GM12892 (cell line): ENCODE measurements at places on chromosomes 16 and 17.

DNA sequence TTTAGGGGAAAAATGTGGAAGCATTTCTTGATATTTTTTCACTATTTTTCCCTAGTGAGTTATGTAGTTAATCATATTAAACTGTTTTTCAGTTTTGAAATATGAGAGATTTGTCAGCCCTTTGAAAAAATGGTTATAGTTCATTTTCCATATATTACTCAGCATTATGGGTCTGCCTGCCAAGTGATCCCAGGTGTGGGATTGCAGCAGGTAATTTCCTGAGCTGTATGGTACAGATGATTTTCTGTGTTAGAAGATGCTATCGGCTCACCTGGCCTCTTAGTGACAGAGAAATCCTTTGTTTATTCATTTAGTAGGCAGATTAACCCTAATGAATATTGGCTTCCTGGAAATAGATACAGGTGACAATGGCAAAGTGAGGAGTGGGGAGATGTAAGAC is 275.1 kb upstream of the TBX2 start:
- DNase-seq, result no peak

DNA sequence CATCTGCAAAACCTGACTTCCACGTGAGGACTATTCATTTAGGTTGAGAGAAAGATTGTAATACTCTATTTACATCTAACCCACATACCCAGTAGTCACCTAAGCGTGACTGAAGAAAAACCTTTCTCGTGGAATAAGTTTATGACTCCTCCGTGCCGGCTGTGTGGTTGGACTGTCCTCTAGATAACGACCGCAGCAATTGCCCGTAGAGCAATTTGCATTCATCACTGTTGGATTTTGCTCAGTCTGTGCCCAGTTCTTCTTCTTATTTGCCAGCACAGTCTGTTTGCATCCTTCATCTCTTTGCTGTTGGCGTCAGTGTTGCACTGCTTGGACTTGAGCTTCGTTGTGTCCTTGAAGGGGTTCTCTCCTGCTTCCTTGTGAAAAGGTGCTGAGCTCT is 131.3 kb downstream of the CYB561 start:
- DNase-seq, result no peak

- DNase-seq, result peak; percentile 45
Observed at GRCh38 chr17:1365445-1366039, 34.5 kb downstream of the YWHAE start.

- DNase-seq, result no peak
Observed at GRCh38 chr17:30780343-30780742, 44.1 kb downstream of the CRLF3 start.

- DNase-seq, result no peak
Observed at GRCh38 chr17:64240741-64241347, 22.2 kb downstream of the TEX2 start.

DNA sequence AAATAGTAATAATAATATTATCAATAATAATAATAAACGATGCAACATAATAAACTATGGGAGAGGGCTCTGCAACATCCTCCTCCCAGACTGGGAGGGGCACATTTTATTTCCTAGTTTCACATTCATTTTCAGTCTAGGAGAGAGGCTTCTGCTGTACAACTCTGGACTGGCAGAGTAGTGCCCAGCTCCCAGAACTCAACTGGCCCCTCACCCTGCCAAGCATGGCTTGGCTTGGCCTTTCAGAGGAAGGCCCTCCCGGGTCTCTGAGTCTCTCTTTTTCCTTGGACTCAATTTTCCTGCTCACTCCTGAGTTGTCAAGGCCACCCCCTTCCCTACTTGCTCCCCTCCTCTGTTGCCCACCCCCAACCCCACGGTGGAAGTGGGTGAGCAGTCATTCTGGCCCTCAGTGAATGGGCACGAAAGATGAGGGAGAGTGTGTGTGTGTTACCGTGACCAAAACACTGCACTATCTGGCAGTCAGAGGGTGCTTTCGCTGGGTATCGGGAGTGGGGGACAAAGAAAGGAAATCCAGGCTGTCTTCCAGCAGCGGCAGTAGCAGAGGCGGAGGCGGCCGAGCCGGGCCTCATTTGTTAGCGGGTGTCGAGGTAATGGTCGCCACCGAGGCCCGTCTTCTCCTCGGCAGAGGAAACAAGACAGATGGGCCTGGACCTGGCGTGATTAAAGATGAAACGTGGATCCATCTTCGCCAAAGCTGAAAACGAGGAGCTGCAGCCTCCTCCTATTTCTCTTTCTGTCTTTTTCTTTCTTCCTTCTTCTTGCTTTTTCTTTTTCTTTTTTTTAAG is 2.3 kb downstream of the HOXB4 start:
- DNase-seq, result no peak

GRCh38 chr16:1097800-1098199 is 1.8 kb upstream of the C1QTNF8 start:
- DNase-seq, result no peak

- DNase-seq, result no peak
Observed at GRCh38 chr17:1906662-1907101, 76.9 kb downstream of the RPA1 start.

- peak; percentile 22 for DNase-seq
Observed at GRCh38 chr16:69796285-69797118, 34.4 kb downstream of the WWP2 start.

- DNase-seq, result no peak
Observed at GRCh38 chr17:27597188-27597580, 33.8 kb upstream of the LGALS9 start.

DNA sequence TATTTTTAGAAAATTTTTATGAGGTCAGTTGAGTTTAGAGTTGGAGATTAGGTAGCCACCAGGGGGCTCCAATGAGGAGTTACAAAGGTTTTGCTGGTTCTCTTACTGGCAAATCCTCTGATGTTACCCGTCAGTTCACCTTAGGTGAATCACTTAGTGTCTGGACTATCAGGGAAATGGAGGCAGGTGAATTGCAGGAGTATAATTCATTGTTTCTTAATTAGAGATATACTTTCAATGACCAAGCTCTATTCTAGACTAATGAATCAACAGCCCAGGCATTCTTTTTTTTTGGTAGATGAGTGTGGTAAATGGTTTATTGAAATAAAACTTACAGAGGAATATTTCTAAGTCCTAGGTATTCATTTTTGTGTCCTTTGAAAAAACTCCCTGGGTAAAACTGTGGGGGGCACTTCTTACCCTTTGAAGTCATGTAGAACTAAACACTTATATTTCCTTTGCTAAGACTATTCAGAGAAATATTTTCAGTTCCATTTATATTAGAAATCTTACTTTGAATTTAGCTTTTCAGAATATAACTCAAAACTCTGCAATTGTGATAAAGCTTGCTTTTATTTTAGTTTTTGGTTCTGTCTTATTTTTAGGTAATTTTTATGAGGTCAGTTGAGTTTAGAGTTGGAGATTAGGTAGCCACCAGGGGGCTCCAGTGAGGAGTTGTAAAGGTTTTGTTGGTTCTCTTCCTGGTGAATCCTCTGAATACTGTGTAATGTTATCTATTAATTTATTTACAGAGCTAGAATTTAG is 17.7 kb downstream of the PSMD11 start:
- no peak for DNase-seq

GRCh38 chr17:19270704-19271611 is 33.8 kb downstream of the EPN2 start:
- no peak for DNase-seq

DNA sequence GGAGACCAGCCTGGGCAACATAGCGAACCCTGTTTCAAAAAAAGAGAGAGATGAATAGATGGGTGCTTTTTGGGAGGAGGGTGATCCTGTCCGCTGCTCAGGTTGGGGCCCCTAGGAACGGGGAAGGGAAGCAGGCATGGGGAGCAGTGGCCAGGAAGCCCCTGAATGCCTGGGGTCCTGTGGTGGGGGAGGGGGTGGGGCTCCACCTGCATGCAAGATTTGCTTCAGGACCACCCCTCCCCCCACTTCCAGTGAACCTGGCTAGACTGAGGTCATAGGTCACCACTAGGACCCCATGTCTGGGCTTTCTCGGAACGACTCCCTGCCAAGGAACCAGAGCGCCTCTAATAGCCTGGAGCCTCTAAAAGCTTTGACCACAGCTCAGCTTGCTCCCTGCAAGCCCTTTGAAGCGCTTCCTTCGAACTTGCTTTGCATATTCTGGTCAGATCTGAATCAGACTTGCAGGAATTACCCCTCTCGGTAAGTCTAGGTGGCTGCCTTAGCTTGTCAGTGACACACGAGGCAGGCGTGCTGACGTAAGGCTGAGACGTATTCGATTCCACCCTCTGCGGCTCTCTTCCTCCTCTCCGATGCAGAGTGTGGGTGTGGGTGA is 3.7 kb downstream of the SOCS3 start:
- peak; percentile 84 for DNase-seq

DNA sequence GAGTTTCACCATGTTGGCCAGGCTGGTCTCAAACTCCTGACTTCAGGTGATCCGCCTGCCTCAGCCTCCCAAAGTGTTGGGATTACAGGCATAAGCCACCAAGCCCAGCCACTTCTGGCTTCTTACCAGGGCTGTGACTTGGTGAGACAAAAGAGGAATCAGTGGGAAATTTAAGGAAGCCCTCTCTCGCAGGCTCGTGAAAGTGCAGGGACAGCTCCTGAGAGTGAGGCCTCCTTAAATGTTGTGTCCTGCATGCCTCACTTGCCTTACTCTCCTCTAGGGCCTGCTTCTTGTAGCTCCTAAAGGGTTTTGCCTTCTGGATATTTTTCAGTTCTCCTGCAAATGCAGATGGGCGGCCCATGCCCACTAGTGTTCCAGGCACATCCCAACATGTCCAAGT is 5.2 kb downstream of the AHSP start:
- no peak for DNase-seq

- no peak for DNase-seq
Observed at GRCh38 chr16:89052890-89053724, 40.5 kb upstream of the ACSF3 start.

DNA sequence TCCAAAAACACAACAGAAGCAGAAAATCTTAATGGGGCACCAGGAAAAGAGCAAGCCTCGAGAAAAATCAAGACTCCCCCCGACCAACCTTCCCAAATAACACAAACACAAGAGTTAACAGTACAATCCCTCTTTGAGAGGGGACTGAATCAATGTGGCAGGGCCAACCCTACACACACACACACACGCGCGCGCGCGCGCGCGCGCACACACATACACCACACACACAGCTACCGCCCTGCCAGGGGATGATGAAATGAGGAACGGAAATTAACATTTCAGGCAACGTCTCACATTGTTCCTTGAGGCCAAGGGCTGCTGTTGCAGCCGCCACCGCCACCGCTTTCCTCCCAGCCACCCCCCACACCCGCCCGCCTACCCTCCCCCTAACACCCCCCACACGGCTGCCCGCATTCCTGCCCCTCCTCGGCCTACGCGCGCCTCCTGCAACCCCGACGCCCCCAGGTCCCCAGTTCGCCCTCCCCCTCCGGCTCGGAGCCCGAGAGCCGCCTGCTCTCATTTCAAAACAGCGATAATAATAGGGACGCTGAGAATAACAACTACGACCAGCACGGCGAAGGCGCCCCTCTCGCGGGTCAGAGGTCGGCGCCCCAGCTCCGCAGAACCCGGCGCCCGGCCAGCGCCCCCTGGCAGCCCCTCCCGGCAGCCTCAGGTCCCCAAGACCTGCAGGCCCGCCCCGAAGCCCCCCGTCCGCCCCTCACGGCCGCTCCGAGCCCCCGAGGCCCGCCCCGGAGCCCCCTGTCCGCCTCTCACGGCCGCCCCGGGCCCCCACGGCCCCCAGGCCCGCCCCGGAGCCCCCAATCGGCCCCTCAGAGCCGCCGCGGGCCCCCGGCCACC is 1.1 kb downstream of the ANKRD11 start:
- peak; percentile 56 for DNase-seq

DNA sequence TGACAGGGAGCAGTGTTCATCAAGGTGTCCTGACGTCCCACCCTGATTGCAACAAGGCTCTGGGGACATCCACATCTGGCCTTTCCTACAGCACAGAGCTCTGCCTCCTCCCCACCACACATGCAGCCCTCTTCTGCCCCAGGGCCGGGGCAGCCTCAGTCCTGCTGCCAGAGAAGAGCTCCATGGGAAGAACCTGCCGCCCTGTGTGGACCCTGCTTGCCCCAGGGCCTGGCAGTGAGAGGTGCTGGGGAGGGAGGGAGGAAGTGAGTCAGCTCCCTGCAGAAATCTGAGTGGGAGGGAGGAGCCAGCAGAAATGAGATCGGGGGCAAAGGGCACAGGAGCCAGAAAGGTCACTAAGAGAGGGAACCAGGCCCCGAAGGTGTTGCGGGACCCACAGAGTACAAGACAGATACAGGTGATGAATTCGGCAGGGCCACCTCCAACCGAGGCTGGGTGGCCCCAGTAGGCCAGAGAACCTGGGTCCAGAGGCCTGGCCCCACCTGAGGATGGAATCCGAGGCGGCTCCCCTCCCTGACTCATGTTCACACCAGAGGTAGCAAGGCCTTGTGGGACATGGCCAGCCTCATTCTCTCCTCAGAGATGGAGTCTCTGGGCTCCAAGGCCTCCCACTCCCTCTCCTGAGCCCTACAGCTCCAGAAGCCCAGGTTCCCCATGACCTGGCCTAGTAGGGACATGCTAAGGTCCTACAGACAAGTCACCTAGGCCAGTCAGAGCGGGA is 24.8 kb downstream of the MYO18A start:
- no peak for DNase-seq

DNA sequence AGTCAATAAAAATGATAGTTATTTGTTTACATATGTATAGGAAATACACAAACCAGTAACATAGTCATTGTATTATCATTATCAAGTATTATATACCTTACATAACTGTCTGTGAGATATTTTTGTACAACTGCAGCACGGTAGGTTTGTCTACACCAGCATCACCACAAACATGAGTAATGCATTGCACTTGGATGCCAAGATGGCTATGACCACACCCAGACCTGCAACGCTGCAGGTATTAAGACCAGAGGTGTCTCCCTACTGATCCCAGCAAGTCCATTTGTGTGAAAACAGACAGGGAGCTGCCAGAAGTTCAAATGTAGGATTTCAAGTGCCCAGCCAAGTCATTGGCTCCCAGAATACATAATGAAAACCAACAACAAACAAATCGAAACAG is 34.2 kb upstream of the NOS2 start:
- DNase-seq, result no peak

- no peak for DNase-seq
Observed at GRCh38 chr17:3959921-3960601, 4.2 kb downstream of the ATP2A3 start.

- DNase-seq, result peak; percentile 61
Observed at GRCh38 chr17:17712268-17712924, 31.1 kb downstream of the RAI1 start.

- no peak for DNase-seq
Observed at GRCh38 chr16:17227278-17227677, 243.5 kb downstream of the XYLT1 start.
